Neural progenitor cell (in vitro differentiated cells): ENCODE measurements at places on chromosomes 6 and 20.

GRCh38 chr20:55774628-55775027 is 230.7 kb downstream of the CBLN4 start:
- no peak for DNase-seq

DNA sequence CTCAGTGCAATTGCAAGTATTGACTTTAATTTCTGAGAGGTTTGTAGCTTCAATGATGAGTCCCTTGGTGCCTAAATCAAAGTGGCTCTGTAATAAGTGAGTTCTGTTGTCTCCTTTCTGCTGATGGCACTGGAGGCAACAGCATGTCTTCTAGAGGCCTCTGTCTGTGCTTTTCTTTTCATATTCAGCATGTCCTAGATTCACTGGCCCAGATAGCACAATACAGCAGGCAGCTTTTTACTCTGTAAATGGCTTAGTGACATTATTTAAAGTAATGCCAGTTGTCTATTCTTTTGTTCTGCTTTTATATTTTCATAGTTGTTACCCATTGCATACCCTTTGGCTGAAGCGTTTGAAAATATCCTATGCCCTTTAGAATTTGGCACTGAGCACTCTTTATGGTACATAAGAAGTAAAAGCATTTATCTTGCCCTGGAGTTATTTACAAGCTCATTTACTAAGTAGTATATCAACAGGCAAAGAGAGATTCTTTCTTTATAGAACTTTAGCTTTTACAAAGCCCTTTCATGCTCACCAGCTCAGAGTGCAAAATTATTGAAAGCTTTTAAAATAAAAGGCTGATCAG is 271.5 kb upstream of the KCNQ5 start:
- no peak for DNase-seq

DNA sequence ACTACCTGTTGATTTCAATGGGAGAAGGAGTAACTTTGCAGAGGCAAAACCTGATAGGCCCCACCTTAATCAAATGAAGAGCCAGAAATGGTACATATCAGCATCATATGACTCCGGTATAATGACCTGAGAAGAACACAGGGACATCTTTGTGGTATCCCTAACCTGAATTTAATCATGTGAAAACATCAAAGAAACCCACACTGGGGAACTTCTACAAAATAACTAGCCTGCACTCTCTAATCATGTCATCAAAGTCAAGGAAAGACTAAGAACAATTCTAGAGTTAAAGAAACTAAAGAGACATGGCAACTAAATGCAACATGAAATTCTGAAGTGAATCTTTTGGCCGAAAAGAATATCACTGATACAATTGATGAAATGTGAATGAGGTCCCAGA is 34.9 kb downstream of the SLC17A4 start:
- DNase-seq: no peak

DNA sequence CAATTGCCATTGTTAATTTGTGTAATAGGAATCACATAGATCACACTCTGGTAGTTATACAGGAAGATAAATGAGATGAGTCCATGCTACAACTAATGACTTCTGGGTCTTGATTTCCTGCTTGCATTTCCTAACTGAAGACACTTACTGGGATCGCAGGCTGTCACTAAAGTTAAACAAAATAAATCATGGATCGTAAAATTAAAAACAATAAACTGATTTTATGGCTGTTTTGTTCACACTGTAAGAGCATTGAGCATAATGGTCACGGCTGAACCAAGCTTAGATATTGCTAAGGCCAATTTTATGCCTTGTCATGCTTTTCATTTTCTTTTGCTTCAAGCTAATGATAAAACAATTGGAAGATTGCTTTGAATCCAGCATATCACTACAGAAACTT is 332.5 kb upstream of the CITED2 start:
- no peak for DNase-seq

GRCh38 chr6:41774841-41775240 is 4.9 kb downstream of the FRS3 start:
- DNase-seq: no peak

DNA sequence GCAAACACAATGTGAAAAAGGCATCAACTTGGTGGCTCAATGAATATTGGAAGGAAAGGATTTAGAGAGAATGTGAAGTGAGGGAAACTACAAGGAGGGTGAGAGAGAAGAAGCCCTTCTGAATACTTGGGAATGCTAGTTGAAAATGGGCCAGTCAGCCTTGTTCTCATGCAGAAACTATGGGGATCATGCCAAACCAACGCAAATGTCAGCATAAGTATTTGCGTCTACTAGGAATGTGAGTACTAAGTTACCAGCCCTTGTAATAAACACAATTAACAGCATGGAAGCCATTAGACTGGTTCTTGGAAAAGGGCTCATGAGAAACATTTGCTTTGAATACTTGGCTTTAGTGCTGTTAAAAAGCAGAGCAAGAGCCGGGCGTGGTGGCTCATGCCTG is 54.9 kb upstream of the AIG1 start:
- no peak for DNase-seq

DNA sequence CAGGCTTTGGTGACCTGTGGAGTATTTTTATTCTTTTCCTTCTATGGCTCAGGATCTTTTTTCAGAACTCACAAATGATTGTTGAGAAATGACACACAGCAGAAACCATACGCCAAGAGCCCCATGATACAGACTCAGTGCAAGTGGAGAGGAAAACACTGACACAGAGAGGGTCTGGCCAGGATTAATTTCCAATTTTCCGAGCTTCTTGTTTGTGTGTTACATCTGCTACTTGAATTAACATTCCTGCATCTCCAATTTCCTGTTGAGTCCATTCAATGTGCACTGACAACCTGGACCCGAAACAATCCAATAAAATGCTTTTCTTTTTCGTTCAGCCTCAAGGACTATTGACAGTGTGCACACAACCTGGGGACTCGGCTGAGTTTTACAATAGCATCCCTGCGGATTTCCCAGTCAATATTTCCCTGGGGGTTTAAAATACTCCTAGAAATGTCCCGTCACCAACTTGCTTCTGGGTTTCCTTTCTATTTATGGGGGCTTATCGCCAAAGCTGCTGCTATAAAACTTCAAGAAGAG is 4.9 kb upstream of the MLN start:
- peak; percentile 60 for DNase-seq

GRCh38 chr6:26472549-26473290 is 15.0 kb downstream of the BTN2A1 start:
- no peak for DNase-seq

DNA sequence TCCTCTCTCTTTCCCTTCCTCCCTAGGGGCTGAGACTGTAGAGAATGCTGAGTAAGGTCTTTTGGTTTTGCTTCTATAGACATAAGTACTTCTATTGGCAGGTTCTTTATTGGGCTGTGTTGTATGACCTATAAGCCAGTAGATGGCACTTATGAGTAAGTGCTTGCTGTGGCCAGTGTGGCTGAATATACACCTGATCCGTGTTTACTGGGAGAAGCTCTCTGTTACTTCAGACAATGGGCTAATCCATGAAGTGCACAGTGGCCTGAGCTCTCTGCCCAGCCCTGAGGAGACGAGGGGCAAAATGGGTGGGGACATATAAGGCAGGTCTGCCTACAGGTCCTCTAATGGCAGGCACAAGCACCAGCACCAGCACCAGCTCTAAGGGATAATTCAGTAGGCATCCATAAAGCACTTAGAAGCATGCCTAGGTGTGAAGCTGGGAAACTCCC is 610.3 kb downstream of the RNF144B start:
- peak; percentile 76 for DNase-seq

DNA sequence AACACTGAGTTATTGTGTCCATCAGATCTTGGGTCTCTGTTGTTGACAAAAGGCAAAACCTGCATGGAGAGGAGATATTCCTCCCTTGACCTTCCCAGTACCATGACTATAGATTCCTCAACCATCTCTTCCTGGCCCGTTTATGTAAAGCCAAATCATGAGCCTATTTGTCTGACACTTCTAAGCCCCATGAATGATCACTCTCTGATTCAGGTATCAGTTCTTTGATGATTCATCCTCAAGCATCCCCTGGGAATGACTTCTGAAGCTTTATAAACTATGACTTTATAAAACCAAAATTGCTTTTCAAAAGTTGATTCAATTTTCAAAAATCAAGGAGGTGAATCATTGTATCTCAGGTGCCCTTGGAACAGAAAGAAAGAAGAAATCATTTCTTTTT is 78.7 kb upstream of the LOC128125822 start:
- no peak for DNase-seq

- no peak for DNase-seq
These were observed 89.2 kb downstream of the RPP40 start for GRCh38 chr6:4914420-4915159.

DNA sequence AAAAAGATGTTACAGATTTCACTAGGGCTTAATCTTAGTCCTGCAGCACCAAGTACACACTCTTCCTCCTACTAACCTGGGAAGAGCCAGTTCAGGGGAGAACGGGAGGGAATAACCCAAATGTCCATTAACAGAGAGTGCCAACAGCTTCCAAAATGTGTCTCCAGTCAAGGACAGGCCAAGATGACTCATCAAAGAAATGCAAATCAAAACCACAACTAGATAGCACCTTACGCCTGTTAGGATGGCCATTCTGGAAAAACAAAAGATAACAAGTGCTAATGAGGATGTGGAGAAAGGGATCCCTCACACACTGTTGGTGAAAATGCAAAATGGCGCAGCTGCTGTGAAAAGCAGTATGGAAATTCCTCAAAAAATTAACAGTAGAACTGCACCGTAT is 3.8 kb upstream of the MAS1L start:
- DNase-seq: no peak

DNA sequence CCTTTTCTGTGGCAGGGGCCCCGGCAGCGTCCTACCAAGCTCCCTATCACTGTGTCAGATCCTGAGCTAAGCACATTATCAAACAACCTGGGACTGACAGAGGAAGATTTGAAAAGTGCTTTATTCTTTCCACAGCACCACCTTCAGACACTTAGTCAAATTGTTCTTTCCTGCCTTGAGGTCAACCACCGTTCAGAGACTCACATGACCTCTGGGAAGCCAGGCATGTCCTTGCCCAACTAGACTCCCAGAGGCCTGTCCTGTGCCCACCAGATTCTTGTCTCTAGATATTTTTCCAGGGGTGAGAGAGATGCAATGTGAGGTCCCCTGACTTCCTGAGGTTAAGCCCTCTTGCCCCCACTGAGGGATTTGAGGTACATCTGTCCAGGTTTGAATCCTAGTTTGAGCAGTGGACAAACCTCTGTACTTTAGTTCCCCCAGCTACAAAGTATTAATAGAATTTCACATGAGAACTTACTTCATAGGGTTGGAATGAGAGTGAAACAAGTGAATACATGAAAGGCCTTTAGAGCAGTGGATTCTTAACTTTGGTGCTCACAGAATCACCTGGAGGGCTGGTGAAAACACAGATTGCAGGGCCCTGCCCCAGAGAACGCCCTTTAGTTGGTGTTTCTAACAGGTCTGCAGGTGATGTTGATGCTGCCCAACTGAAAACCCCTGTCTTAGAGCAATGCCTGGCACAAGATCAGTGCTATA is 179.8 kb downstream of the CLIC5 start:
- no peak for DNase-seq
